Activated CD8-positive, alpha-beta T cell treated with anti-CD3 and anti-CD28 coated beads for 36 hours (primary cell): ENCODE measurements at places on chromosomes 7 and 10. TPM values are rescaled to one million over a fixed set of nuclear protein-coding genes. Genes with fewer than 3 reads are reported as not detected.
A peak's percentile ranks its signal among the peaks of the same experiment; 100 is the strongest.

Gene ITGB1
- total RNA-seq = 45.4 TPM

DNA sequence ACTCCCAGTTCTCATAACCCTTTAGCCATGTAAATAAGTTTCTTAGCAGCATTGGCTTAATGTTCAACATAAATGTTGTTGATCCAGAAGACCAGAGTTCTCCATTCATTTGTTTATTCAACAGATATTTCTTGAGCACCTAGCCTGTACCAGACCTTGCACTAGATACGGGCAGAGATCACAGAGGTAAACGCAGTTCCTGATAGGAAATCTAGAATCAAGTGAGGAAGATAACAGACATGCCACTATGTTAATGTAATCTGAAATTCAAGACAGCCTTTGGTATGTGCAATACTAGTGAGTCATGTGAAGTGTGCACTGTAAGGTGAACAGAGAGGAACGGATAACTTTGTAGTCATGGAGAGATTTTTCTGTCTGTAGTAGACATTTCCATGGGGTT lies 3.0 kb downstream of the BUB3 start:
- no peak for DNase-seq

Gene MUC12
- total RNA-seq = 0.54 TPM

GRCh38 chr10:3785851-3786271 lies 852 bp upstream of the KLF6 start:
- peak; percentile 37 for DNase-seq

DNA sequence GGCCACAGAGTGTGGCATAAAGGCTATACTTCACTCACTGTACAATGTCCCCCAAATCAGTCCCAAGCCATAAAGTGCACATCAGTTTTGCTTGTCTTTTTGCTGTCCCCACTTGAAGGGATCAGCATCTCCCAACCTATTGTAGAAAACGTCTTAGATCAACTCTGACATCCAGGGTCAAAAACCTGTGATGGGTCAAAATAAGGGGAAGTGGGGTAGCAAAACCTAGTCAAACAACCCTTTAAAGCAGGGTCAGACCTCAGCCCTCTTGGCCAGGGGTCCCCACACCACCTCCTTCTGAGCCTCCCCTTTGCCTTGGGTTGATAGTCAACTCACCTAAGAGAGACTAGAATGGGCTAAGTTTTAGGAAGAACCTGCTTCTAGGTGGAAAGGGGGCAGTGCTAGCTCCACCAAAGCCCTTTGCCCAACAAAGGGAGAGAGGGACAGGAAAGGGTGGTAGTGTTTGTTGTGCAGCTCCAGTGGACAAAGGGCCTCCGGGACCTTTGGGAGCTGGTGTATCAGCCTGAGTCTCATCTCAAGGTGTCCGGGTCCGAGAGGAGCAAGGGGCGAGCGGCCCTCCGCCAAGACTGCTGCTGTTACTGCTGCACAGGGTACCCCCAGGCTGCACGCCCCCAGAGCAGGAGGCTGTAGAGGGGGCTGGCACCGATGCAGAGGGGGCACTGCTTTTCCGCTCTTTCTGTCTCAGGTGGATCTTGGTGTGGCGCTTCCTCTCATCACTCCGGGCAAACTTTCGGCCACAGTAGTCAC lies 3.3 kb downstream of the EGR2 start:
- no peak for DNase-seq

Gene HOXA6
- total RNA-seq = not detected

GRCh38 chr7:2605608-2606538 lies 25.9 kb upstream of the TTYH3 start:
- DNase-seq = no peak

Gene VAX1
- total RNA-seq = not detected

DNA sequence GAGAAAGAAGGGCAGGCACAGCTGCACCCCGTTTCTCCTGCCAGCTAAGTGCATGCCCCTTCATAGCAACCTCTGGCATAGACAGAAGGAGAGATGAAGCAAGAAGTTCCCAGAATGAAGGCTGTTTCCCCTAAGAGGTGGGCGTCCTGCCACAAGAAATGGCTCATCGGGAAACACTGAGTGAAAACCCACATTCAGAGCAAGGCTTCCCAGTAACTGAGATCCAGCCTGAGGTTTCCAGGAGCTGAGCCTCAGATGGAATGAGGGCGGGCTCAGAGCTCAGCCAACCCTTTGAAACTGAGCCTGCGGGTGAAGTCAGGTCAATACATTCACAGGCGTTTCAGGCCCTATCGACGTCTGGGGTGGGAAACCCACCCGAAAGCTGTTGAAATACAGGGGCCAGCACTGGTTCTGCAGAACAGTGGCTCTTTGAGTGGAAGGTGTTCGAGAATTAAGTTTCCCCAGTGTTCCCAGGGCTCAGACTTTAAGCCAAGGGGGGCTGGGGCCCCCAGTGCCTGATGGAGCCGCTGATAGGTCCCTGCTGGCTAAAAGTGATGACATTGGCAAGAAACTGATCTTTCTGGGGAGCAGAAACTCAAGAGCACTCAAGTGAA lies 510.2 kb downstream of the RPS24 start:
- DNase-seq = peak; percentile 25

- DNase-seq = no peak
These were observed 97.1 kb upstream of the DOCK1 start for GRCh38 chr10:126808103-126808502.

Gene HSPA12A
- total RNA-seq = not detected

DNA sequence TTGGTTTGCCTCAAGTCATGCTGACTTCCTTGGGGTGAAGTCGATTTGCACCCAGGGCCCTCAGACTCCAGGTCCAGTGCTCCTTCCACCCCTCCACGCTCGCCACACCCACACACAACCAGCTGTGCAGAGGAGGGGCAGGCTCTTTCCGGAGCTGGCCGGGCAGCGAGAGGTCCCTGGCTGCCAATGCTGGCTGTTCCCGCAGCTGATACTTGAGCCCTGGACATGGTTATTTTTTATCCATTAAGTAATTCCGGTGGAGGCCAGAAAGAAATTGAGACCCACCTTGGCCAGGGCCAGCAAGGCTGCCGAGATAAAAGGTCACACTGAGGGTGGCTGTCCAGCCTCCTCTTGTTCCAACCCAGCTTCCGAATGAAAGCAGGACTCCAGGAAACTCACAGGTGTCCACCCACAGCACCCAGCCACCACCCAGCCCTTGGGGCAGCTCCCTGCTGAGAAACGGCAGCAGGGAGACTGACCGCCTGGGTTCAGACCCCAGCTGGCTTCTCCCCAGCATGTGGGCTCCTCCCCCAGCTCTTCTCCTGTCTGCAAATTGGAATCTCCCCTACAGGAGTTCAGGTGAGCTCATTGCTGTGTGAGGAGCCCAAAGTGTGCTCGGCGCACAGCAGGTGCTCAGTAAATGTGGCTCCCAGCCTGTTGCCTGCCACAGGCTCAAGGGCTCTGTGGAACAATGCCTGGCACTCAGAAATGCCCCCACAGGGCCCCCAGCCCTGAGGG lies 77.8 kb downstream of the PDGFA start:
- DNase-seq = no peak

Gene OR6B1
- not detected for total RNA-seq
